Activated gamma-delta T cell treated with Interleukin-2 at 50 U/mL for 16 hours (primary cell): ENCODE measurements at places on chromosomes 11 and 22.

- DNase-seq, result no peak
These were observed 50.5 kb upstream of the CARS1 start for GRCh38 chr11:3107608-3108182.

- no peak for DNase-seq
These were observed 173.1 kb upstream of the API5 start for GRCh38 chr11:43138621-43139140.

- no peak for DNase-seq
These were observed 32.9 kb downstream of the GALNT18 start for GRCh38 chr11:11588891-11589290.

GRCh38 chr11:21472261-21472660 lies 720.6 kb upstream of the ANO5 start:
- no peak for DNase-seq

DNA sequence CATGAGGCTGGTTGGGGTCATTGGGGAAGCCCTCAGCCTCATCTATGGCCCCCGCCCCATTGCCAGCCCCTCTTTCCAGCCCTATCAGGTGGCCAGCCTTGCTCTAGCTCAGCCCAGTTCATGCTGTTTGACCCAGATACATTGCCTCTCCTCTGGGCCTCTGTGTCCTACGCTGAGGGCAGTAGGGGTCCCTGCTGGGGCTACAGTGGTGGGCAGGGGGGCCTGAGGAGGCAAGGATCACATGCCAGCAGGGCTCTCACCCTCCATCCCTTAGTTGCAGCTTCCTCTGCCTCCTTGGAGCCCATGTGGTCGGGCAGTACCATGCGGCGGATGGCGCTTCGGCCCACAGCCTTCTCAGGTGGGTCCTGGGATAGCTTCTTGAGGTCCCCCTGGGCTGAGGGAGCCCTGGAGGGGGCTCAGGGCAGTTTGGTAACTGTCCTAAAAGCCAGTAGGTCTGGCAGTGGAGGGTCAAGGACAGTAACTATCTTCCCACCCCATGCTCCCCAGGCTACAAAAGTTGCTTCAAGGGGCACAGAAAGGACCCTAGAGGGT lies 19.2 kb downstream of the EMID1 start:
- no peak for DNase-seq

- DNase-seq, result no peak
These were observed 15.3 kb upstream of the ZC3H12C start for GRCh38 chr11:110077831-110078325.

GRCh38 chr22:44585559-44586350 lies 87.7 kb upstream of the RTL6 start:
- DNase-seq, result no peak

DNA sequence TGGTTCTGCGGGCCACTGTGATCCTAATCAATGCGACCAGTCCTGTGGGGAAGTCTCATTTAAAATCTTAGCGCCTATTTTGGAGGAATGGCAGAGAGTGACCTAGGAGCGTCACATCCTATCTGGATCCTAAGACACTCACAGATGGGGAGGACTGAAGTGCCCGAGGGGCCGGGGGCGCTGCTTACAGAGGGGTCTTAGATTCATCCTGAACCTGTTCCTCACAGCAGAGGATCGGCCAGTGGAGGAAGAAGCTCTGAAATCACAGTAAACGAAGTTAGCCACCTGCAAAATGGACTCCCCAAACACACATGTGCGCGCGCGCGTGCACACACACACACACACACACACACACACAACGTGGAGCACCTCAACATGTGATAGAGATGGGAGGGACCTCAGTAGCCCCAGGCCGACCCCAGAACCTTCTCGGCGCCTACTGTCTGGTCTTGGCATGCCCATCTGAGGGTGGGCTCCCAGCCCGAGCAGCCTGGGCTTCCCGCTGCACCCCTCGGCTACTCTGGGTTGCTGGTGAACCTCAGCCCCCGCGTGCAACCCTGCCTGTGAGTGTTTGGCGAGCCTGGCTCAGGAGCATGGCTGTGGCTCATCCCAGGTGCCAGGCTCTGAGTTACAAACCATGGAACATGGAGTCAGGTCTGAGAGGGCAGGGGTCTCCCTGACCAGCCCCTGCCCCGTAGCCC lies 613.3 kb downstream of the TBC1D22A start:
- no peak for DNase-seq

DNA sequence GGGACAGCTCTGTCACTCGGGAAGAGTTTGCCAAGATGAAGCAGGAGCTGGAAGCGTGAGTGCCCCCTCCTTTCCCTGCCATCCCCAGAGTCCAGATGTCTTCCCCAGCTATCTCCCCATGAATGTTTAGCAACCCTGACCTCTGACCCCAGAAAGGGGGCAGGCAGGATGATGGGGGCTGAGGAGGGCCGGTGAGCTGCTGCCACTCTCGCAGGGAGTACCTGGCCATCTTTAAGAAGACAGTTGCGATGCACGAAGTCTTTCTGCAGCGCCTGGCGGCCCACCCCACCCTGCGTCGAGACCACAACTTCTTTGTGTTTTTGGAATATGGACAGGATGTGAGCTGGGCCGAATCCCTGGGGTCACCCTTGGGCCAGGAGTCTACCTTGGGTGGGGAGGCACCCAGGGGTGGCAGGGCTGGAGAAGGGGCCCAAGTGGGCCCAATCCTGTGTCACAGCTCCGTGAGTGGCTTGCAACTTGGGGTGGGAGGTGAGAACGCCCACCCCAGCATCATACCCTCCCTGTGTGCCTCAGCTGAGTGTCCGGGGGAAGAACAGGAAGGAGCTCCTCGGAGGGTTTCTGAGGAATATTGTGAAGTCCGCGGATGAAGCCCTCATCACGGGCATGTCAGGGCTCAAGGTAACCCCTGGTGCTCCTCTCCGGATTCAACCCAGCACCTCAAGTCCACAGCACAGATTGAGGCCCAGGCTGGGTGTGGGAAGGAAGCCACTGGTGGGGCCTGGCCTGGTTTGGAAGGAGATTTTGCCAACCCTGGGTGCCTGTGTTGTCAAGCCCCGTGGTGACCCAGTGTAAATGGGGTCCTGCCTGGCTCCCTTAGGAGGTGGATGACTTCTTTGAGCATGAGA lies 7.5 kb downstream of the CFL1 start:
- no peak for DNase-seq

DNA sequence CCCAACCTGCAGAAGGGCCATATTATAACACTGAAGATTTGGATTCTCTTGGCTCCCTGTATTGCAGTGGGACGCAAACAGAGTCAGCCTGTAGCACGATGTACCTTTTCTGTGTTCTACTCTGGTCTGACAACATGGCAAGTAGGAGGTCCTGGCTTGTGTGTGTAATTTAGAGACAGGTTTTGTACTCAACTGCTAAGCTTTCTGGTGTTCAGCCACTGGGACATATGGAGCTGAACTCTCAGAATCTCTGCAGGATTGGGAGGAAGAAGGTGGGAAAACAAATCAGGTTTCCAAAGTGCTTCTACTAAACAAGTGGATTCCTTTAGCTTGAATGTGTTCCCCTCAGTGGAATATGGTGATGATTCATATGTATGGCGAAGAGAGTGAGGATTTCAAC lies 192.5 kb upstream of the MTMR2 start:
- DNase-seq, result no peak

- no peak for DNase-seq
These were observed 46.2 kb downstream of the TP53I11 start for GRCh38 chr11:44904261-44905020.

DNA sequence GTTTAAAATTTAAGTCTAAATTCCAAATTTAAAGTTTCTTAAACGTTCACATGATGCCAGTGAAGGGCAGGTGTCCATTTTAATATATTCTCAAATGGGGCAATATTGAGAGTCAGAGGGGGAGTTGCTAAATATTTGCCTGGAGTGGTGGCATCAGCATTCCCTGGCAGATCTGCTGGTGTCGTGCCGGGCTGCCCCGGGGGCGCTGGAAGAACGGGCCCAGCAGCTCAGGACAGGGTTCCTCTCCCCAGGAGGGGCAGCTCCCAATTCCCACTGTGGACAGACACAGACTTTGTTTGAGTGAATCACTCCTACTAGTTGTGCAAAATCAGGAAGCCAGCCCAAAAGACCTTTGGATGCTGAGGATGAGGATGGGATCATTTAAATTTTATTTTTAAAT lies 468.7 kb upstream of the B3GAT1 start:
- DNase-seq, result no peak

DNA sequence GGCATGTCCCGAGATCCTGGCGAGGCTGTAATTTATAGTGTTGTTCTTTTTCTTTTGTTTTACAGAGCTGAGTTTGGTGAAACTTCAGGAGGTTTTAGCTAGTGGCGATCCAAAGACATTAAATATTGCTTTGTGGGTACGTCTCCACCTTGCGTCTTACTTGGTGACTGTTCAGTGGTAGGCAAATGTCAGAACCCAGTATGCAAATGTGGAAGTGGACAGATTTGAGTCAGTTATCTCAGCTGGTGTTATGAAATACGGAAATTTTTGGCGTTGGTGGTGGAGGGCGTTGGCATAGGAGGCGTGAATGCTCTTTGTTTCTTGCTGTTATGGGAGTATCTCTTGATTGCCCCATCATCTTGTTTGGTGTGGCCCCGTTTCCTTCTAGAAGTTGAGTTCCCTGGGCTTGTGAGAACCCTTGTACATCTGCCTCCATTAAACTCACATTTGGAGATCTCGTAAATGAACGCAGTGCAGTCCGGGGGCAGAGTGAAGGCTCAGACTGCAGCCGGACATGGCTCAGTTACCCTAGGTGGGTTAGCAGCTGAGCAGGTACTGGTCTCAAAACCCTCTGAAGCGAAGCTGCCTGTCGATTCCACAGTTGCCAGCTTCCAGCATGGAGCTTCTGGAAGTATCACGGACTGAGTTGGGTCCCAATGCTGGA lies 39.9 kb downstream of the PTPRJ start:
- DNase-seq, result no peak

DNA sequence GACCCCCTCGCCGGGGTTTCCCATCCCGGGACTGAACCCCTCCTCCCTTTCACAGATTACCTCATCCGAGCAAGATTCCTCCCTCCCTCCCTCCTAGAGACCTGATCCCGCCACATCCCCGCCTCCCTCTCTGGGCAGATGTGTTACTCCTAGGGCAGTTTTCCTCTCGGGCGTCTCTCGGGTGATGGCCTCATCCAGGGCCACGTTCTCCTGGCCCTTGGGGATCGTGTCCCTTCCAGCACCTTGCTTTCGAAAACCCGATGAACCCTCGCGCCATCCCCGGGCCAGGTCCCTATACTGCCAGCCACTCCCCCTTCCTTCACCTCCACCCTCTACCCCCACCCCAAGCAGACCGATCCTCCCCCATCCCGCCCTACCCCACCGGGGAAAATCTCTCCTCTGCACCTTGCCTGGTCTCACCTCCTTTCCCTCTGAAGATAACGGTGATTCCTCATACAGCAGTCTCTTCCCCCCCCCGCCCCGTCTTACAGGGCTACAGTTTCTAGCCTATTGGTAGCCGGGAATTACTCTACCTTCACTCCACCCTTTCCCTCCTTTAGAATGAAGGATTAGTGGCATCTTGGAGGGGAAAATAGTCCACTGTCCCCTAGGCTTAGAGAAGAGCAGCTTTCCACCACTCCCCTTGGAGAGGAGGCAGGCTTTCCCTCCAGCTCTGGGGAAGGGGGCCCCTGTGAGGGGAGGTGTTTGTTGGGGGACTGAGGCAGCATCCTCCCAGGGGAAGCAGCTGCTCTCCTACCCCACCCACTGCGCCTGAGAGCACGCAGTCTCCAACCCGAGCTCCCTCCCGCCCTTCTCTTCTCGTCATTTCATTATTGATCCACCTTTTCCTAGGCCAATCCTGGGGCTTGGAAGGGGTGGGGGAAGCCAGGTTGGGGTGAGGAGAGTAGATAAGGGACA lies 1.2 kb downstream of the KMT2A start:
- DNase-seq, result peak; percentile 38

GRCh38 chr11:85827748-85828639 lies 17.1 kb upstream of the SYTL2 start:
- DNase-seq, result no peak

- DNase-seq, result no peak
These were observed 38.3 kb downstream of the BIRC2 start for GRCh38 chr11:102385085-102386007.

DNA sequence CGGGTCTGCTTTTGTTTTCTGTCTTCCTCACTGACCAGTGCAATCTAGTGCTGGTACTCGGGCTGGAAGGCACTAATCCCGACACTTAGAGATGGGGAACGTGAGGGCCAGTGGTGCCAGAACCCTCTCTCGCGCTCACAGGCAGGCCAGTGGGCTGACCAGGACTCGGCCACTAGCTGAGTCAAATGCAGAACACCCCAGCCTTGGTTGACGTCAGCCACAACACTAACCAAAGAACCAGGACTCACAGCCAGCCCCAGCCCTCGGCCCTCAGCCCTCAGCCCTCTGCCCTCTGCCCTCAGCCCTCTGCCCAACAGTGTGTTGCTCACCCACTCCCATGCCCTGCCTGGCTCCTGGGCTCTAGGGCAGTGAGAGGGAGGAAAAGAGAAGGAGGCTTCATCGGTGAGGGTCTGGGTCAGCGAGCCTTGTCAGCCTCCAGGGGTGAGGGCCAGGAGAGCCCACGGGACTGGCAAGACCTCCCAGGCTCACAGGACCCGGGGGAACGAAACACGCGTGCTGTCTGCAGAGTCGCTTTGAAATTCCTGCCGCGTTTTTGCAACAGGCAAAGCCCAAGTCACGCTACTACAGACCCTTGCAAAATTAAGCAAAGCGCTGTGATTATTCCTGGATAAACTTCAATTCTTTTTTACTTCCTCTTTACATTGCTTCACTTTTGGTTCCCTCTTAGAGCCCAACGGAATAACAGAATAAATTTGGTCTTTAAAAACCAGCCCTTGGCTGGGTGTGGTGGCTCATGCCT lies 27.5 kb downstream of the KIAA0930 start:
- DNase-seq, result no peak

DNA sequence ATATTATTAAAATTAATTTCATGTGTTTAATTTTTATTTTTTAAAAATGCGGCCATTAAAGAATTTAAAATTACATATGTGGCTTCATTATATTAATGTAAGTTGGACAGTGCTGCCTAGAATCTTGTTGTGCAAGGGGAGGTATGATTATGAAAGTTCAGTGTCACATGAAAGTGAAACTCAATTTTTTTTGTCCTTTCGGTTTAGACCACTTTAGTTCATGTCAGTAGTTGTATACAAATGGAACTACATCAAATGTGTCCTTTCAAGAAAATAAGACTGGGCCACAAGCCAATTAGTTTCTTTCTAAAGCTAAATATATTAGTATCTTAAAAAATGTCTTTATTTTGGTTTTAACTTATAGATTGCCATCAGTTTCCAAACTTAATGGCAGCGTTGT lies 35.7 kb downstream of the TBCEL start:
- DNase-seq, result no peak

GRCh38 chr22:39117585-39118191 lies 20.6 kb downstream of the APOBEC3H start:
- peak; percentile 75 for DNase-seq

GRCh38 chr11:125111343-125112207 lies at the start of gene TMEM218:
Gene TMEM218 (minus strand): TSS chr11:125111626. CDS start chr11:125102241, 9,385 bp downstream.
- peak; percentile 96 for DNase-seq

DNA sequence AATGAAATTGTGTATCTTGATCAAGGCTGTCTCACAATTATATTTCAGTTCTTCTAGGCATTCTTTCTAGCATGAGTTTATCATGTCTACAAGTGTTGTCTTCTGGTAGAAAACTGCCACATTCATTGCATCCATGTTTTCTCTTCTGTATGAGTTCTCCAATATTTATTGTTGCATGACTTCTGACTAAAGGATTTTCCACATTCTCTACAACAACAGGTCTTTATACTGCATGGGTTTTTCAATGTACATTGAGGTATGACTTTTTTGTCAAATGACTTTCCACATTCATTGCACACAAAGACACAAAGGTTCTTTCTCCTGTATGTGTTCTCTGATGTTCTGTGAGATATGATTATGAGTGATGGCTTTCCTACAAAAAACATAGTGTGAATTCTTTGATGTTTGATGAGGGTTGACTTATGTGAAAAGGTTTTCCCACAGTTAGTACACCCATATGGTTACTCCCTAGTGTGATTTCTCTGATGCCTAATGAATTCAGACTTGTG lies 890.6 kb upstream of the CNTN5 start:
- no peak for DNase-seq

GRCh38 chr22:35612903-35613302 lies 4.2 kb downstream of the MB start:
- no peak for DNase-seq
